ENCODE measurements at places on chromosomes 5 and 9.

DNA sequence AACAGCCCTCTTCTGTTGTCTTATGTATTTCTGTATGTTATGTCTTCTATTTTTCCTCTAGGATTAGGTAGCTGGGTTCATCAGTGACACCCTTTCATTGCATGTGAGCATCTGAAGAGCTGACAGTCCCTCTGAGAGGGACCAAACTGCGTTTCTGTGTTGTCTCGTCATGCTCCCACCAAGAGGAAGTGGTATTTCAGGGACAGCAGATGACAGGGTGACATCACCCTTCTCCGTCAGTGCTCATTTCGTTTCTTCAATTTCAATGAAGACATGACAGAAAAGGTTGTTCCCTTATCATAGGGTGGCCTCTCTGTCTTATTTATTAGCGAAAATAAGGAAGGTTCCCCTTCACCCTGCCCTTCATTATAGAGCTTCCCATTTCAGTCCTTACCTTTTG, 225.9 kb upstream of the NR4A3 start:
- DNase-seq, result peak; percentile 32

DNA sequence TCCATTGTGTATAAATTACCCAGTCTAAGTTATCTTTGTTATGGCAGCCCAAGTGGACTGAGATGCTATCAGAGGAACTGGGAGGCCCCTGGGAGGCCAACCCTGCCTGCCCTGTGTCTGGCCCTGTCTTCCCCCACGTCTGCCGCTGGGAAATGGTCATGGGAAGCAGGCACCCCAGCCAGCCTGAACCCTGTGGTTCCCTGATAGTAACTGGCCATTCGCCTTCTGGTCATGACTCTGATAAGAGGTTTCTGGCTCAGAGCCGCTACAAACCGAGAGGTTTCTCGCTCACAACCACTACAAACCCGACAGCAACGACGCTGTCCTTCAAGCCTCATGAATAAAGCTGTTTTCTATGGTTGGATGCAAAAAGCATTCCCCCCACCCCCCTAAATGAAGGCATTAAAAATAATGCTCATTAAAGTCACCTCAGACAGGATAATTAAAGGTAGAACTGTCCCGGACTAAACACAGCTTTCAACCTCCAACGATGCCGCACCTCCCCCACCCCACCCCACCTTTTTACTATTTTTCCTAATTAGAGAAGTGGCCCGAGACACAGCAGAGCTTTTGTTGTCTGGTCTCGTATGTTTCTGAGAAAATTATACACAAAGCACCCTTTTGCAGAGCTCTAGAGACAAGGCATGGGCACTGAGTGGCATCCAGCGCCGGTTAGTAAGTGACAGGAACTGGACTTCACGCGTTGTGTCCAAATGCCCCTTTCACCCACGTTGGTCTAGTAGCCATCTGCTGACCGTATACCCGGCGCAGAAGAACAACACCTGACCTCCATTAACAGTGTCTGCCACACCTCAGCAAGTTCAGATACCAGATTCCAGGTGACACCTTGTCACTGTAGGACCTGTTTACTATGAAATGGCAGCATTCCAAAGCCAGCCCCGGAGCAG, 140.8 kb downstream of the COL23A1 start:
- DNase-seq, result peak; percentile 96

DNA sequence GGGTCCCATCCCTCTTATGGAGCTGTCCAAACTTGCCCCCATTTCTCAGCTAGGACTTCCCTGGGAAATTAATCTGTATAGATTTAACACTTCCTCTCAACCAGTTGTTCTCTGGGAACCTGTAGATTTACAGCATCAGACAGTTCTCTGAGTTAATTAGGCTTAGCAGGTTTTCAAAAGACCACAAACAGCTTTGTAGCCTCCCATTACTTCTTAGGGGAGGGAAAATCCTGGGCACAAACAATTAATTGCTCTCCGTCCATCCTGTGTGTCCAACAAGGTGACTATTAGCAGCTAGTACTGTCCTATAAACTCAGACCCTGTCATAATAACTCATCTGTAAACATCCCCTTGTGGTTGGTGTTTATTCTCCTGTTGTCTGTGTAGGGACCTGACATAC, 197.9 kb downstream of the GOLPH3 start:
- no peak for DNase-seq

DNA sequence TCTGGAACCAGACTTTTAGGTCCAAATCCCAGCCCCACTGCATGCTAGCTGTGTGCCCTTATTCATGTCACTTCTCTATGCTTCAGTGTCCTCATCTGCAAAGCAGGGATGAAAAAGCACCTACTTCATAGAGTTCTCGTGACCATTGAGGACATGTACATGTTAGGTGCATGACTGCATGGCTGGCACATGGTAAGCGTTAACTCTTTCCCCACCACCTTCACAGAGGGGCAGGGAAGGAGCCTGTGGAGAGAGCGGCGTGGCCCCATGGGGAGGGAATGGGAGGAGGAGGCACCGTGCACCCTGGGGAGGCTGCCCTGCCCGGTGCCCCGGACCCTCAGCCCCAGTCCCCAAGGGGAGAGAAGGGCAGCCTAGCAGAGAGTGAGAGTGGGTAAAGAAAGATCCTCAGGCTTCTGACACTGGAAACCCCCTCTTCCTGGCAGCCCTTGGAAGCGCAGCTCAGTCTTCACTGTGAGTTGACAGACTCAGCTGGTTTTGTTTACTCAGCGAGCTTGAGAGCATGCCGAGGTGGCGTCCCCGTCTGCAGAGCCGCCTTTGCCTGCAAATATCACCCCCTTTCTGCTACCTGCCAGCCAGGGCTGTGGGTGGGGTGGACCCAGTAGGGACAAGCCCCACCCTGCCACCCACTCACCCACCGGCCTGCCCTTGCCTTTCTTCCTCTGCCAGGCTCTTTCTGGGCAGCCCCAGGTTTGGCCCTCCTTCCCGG, 10.6 kb upstream of the ANGPTL2 start:
- no peak for DNase-seq

DNA sequence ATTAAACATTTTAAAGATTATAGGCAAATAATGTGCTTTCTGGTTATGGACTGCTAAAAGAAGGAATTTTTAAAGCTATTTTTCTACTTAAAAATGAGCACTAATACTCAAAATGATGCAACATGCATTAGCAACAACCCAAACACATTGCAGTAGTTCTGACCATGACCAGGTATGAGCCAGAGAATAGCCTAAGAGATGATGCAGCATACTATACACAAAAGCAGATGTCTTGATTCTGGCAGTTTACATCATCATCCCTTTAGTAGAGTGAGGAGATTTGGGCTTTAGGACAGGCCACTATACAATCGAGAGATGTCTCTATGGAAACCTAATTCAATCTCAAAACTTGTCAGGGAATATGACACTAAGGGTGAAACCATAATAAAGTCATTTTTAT, 307.1 kb downstream of the PRR16 start:
- no peak for DNase-seq

GRCh38 chr9:127223810-127224177, 40.8 kb upstream of the GARNL3 start:
- no peak for DNase-seq

- DNase-seq, result no peak
Measured at GRCh38 chr5:71666321-71666720, 52.8 kb upstream of the CARTPT start.

DNA sequence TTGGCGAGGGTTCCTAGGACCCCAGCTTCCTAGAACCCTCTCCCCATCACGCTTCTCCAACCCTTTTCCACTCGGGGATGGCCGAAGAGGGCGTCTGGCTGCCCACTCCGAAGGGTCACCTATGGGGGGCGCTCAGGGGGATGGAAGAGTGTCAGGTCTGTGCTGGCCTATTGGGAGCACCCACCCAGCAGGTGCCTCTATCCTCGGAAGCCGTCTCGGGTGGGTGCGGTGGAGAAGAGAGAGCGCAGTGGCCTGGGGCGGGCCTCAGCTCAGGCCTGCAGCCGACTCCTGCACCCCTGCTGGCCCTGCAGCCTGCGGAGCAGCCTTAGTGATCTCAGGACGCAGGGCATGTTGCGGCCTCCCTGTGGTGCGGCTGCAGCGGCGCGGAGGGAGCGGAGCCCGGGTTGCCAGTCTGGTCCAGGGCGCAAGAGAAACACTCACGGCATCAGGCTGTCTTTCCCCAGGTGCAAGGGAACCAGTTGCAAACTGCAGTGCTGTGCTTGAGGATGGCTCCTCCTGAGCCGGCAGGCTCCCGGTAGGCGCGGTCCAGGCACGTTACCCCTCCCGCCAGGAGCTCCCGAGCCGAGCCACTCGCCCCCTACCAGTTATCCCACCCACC, 1.5 kb upstream of the IRX2 start:
- DNase-seq, result no peak

GRCh38 chr5:99614888-99615287, 686.1 kb upstream of the CHD1 start:
- DNase-seq, result no peak

DNA sequence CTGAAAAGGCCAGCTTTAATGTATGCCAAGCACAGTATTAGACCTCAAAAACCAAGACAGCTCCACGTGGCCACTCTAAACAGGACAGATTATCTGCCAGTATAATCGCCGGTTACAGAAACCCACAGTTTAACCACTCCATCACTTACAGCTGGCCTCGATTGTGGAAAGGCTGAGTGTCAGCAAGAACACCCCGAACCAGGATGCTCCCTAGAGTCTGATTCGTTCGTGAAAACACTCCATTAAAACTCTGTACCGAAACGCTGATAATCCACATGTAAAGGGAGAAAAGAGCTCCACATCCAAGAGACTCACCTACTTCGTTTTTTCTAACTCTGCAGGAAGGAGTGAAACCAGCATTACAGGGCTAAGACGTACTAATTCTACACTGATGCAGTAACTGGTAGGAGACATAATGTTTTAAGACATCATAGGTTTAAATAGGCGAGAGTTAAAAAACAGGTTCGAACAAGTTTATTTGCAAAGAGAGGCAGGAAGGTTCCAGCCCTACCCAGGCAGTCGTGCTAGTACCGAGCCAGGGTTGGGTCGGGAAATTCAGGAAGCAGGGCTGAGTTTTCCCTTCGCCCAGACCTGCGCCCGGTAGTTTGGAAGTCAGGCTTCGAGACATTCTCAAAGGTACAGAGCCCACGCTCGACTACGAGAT, 949 bp downstream of the SERINC5 start:
- peak; percentile 80 for DNase-seq

DNA sequence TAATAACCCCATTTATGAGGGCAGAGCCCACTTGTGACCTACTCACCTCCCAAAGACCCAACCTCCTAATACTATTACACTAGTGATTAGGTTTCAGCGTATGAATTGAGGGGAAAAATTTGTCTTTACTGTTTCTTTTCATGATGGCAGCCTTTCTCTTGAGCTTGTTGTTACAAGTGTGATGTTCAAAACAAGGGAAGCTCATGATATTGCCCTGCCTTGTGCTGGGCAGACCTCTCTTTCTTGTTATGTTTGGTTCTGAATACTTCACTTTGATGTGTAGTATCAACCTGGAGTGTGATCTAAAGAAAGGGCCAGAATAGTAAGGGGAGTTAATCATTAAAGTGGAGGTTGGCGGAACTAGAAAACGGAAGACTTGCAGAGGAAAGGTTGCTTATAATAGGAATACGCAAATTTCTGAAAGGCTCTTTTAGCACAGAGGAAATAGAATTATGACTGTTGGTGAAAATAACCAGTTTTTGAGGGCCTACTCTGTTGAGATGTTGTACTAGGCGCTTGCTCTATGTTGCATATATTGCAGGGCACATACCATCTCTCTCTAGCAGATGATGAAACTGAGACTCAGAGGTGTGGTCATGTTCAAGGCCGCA, 68.2 kb downstream of the MELK start:
- no peak for DNase-seq

DNA sequence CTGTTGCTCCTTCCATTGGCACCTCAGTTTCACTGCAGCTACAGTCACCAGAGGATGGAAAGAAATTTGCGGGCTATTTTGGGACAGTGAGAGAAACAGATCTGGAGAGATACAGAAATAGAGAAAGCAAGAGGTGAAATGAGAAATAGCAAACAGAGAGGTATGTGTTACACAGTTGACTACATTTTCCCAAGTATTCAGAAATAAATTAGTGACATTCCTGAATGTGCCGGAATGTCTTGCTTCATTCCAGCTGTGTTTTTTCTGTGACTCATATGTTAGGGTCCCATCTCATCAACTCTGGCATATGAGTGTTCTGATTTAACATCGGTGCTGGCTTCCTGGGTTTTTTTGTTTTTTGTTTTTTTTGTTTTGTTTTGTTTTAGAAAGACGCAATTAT, 63.8 kb upstream of the ZNF462 start:
- no peak for DNase-seq

- DNase-seq, result no peak
Measured at GRCh38 chr5:159844267-159845121, 71.8 kb upstream of the ADRA1B start.

GRCh38 chr9:127781806-127782205, 3.3 kb upstream of the SH2D3C start:
- no peak for DNase-seq

GRCh38 chr5:89043676-89044075, 160.7 kb upstream of the MEF2C start:
- DNase-seq, result peak; percentile 17

GRCh38 chr5:87268126-87268969, 665 bp downstream of the RASA1 start:
- DNase-seq, result peak; percentile 79

DNA sequence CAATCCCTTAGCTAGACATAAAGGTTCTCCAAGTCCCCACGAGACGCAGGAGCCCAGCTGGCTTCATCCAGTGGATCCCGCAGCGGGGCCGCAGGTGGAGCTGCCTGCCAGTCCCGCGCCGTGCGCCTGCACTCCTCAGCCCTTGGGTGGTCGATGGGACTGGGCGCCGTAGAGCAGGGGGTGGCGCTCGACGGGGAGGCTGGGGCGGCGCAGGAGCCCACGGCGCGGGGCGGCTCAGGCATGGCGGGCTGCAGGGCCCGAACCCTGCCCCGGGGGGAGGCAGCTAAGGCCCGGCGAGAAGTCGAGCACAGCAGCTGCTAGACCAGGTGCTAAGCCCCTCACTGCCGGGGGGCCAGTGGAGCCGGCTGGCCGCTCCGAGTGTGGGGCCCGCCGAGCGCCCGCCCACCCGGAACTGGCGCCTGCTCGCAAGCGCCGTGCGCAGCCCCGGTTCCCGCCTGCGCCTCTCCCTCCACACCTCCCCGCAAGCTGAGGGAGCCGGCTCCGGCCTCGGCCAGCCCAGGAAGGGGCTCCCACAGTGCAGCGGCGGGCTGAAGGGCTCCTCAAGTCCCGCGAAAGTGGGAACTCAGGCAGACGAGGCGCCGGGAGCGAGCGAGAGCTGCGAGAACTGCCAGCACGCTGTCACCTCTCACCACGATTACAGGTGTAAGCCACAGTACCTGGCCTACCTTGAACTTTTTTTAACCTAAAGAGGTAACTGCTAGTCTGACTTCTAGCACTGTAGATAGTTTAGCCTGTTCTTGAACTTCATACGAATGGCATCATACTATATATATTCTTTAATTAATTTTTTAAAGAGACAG, 35.5 kb downstream of the PTGS1 start:
- DNase-seq, result no peak
